Cardiac septum (tissue), 1 donor: ENCODE measurements at places on chromosomes 16 and 17. TPM values are rescaled to one million over a fixed set of nuclear protein-coding genes. Genes with fewer than 3 reads are reported as not detected.
A peak's percentile ranks its signal among the peaks of the same experiment; 100 is the strongest.

The PIMREG gene
- total RNA-seq = not detected

The NKIRAS2 gene
- total RNA-seq = 50.7 TPM

GRCh38 chr17:67491009-67491680 is 114.1 kb downstream of the PITPNC1 start:
- peak; percentile 85 for DNase-seq

The SMIM22 gene
- not detected for total RNA-seq

The TEKT5 gene
- 0.22 TPM for total RNA-seq

The KRT36 gene
- total RNA-seq = not detected

The DYNLL2 gene
- total RNA-seq = 79.4 TPM

- no peak for DNase-seq
Measured at GRCh38 chr16:83953796-83954576, 946 bp downstream of the OSGIN1 start.

DNA sequence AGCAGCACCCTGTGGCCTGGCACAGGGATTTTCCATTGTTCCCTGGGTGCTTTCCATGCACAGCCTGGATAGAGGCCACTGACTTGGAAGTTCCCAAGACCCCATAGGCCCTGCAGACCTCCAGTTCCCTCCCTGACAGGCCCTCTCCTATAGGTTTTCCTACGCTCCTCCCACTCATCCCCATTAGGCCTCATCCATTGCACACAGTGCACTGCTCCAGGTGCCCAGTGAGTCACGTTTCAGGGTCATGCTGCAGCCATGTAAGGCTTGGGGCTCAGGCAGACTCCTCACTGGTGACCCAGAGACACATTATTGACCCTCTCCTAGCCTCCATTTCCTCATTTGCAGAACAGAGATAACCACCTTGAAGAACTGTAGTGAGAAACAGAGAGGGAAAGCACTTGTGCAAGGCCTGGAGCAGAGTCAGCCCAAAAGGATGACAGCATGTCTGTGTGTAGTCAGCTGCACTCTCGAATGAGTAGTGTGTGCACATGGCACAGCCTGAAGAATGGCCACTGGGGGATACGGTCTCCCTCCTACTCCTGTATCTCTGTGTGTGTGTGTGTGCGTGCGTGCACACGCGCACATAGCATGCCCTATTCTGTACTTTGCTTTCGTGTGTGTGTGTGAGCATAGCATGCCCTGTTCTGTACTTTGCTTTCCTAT is 26.8 kb downstream of the DRC3 start:
- DNase-seq = no peak

DNA sequence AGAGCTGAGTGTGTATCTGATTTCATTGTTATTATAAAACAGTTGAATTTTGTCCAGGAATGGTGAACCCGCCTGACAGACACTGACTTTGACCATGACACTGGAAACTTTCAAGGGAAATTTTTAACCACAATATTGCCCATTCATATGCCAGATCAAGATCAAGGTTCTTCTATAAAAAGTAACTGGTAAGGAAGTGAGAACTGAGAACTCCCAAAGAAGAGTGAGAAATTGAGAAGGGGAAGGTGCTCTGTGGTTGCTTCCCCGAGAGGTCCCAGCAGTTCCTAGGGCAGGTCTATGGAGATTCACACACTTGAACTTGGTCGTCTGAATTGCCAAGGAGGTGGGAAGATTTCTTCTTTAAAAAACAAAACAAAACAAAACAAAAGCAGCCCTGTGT is 27.3 kb downstream of the SLC6A4 start:
- no peak for DNase-seq

DNA sequence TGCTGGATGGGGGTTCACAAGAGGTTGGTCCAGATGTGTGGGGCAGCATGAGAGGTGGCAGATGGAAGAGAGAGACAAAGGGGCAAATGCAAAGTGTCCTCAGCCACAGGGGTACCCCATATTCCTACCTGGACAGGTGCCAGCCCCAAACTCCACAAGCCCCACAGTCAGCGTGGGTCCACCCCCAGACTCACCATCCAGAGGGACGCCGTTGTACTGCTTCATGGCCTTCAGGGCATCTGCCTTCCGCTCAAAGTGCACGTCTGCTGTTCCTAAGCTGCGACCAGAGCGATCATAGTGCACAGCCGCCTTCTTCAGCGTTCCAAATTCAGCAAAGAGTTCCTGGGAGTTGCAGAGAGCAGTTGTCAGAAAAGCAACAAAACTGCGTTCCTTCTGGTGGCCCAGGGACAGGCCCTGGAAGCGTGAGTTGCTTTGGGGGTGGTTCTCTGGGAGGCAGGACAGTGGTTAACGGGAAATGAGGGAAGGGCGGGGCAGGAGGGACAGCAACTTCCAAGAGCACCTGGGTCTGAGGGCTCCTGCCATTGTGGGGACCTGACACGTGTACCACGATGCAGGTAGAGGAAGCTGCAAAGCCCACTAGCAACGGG is 2.3 kb downstream of the ALYREF start:
- no peak for DNase-seq

The CMTM2 gene
- total RNA-seq = 1.3 TPM

- DNase-seq = no peak
Measured at GRCh38 chr17:33124185-33124584, 132.5 kb downstream of the SPACA3 start.

The ARHGDIG gene
- 2.8 TPM for total RNA-seq

DNA sequence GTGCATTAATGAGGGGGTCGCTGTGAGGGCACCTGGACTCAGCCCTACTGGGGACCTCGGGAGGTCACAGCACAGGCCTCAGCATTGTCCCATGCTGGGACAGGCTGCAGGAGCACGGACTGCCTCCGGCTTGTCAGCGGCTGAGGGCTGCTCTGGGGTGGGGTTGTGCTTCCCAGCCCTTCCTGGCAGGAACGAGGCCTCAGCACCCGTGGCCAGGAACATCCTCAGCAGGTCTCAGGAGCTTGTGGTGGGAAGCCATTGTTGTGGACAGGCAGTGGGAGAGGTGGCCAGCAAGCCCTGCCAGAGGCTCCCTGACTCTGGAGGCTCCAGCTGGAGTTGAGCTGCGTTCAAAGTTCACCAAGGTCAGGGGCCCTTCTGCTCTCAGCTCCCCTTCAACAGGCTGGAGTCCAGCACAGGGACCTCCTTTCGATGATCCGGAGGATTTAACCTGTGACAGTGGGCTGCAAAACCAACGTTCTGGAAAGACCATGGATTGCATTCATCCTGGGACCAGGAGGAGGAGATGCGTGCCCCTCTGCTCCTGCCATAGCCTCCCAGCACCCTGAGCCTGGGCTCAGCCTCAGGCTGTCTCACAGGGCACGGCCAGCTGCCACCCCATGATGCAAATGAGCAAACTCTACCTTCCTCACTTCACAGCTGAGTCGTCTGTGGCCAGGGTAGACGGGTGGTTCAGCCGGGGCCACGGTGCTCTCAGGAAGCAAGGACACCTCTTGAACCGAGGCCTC is 32.6 kb downstream of the FOXL1 start:
- DNase-seq = no peak

- DNase-seq = no peak
Measured at GRCh38 chr16:74297145-74297665, 591 bp downstream of the PSMD7 start.

DNA sequence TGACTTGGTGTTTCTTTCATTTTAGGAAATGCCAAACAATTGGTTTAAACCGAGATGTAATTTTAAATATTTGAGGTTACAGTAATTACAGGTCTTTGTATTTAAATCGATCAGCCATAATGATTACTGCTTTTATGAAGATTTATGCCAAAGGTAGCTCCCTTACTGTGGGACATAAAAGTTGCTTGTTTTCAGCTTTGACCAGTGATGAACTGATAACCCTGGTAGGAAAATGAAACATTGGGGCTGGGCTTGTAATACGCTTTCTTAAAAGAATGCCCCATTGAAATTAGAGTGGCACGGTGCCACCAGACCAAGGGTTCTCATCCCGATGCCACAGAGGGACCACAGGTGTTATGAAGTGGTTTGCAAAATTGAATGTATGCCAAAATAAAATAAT is 7.3 kb downstream of the TNRC6A start:
- DNase-seq = no peak

DNA sequence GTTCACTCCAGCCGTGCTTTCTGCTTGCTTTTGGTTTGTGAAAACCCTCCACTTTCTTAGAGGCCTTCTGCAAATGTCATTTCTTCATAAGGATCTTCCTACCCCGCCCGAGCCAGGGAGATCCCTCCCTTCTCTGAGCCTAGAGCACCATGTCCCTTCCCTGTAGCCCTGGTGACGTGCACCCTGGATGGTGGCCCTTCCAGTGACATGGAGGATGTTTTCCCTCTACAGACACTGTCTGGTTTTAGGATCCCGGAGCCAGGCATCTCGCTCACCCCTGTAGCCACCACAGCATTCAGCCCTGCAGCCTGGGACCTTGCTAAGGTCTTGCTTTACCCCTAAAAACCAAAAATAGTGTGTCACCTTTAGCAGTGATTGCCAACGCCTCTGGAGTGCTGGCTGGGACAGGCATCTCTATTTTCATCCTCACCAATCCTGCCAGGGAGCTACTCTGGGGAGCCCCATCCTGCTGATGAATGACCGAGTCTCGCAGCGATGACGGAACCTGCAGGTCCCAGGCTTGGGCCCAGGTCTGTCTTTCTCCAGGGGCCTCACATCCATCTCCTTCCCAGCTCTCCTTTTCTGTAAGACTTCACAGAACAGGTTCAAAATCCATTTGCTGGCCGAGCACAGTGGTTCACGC is 394.1 kb upstream of the TNRC6C start:
- peak; percentile 74 for DNase-seq

The SP2 gene
- 16.3 TPM for total RNA-seq

The MYH1 gene
- total RNA-seq = 0.16 TPM

The EVI2B gene
- total RNA-seq = 2.0 TPM

DNA sequence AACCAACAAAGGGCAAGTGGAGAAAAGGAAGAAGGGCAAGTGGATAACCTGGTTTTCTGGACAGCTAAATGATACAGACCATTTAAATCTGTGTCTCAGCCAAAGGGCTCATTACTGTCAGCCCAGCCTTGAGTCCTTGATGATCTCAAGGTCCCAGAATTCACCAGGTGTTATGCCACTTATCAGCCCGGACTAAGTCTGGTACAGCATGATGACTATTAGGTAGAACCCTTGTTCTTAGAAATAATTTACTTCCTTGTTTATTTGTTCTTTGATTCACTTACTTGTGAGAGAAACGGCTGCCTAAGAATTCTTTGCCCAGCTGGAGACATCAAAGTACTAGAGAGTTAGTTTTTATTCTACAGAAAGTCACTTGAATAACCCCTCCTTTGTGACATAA is 3.5 kb downstream of the PDILT start:
- no peak for DNase-seq

- DNase-seq = peak; percentile 88
Measured at GRCh38 chr17:78759203-78759968, 22.7 kb downstream of the CYTH1 start.

DNA sequence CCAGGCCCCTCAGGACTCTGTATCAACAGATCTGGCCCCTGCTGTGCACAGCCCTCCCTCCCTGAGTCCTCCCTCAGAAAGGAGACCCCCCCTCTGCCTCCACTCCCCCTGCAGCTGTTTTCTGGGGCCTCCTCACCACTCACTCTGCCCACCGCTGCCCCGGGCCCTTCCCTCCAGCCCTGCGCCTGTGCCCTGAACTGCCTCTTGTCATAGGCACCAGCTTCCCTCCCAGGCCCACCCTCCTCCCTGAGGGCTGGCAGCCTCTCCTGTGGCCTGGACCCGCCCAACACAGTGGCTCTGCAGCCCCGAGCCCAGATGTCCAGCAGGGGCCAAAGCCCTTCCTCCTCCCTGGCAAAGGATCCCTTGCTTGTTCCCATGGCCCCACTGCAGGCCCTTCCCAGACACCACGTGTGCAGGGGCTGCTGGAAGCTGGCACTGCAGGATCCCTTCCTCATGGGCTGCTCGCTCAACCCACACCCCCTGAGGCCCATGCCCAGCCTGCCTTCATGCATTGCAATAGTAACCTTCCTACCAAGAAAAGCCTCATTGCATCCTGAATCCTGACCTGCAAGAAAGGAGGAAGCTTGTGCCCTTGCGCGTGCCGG is 25.8 kb downstream of the GNPTG start:
- DNase-seq = no peak

The TPSD1 gene
- total RNA-seq = not detected

- DNase-seq = no peak
Measured at GRCh38 chr17:29156781-29157180, 23.4 kb downstream of the MYO18A start.

The PHOSPHO1 gene
- 3.8 TPM for total RNA-seq

The CCL8 gene
- total RNA-seq = 1.9 TPM

The KIAA0753 gene
- 7.8 TPM for total RNA-seq

- no peak for DNase-seq
Measured at GRCh38 chr17:74545843-74546230, at the start of gene CD300C. Gene CD300C, minus strand, starts transcription at chr17:74546115. Its CDS starts 333 bp downstream, at chr17:74545782.

DNA sequence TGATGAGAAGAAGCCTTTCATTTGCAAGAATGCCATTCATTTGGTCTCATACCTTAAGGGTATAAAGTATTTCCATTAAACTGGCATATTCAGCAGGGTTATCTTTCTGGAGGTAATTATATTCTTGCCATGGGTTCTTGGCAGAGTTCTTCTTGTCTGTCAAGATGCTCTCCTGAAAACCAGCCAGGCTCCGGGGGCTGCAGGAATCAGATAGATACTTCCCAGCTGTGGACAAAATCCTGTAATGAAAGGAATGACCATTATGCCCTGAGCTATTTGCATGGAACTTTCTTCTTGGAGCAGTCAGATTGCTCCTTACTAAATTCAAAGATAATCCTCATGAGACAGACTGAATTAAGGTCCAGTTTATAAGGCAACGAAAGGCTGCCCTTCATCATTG is 47.0 kb downstream of the COG7 start:
- no peak for DNase-seq

The PDF gene
- 5.7 TPM for total RNA-seq

GRCh38 chr17:78289802-78290363 is 58.5 kb downstream of the TMEM235 start:
- DNase-seq = peak; percentile 93

DNA sequence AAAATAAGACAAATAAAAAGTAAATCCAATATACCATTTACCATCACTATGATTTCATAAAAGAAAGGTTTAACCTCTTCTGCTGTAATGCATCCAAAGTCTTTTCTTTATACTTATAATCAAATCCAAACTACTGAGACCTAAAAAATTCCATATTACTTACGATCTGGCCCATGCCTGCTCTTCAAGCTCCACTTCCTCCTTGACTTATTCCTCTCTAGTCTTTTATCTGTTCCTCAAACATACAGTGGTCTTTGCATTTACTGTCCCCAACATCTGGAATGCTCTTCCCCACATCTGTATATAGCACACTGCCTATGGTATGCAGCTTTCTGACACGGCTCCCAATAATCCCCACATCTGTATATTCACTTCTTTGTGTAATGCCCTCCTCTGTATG is 33.8 kb downstream of the PCTP start:
- DNase-seq = no peak

DNA sequence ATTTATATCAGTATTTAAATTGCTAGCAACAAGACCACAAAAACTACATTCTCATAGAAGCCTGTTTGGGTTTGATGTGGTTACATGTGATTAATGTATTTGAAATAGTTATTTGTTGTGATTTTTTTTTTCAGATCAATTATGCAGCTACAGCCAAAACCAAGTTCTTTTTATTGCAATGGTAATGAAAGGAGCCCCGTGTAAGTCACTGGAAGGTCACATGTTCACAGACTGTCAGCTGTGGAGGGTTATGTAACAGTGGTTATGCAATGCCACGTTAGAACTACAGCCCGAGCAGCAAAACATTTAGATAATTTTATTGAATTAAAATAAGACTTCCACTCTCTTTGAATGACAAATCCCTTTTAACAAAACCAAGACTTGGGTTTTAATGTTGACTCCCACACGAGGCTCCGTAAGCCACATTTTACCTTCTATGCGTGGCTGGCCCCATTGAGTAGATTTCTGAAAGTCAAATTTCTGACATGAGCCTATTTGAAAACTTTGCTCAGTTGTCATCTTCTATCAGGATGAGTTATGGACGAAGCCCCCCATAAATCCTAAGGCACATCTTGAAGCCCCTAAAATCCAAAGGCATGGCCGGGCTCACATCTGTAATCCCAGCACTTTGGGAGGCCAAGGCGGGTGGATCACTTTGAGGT is 41.8 kb upstream of the SEC14L1 start:
- no peak for DNase-seq
